ENCODE measurements at places on chromosomes 11 and 22.

DNA sequence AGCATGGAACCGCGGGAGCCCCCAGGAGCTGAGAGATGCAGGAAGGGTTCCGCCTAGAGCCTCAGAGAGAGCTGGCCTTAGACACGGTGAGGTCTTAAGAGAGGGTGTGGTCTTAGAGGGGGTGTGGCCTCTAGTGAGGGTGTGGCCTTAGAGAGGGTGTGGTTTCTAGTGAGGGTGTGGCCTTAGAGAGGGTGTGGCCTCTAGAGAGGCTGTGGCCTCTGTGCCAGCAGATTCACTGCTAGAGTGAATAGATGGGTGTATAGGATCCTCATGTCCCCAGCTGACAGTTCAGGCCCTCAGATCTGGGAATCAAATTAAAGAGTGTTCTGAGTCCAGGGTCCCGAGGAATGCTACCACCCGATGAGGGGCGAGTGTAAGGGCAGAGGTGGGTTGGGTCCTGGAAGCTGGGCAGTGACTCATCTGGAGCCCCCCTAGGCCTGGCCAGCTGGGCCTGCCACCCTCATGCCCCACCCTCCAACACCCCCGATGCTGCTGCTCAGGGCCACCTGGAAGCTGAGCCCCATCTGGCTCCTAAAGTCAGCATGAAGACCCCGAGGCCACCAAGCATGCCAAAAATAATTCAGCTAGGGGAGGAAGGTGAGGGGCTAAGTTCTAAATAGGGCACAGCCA is 49.5 kb downstream of the IGF2 start:
- DNase-seq: no peak

DNA sequence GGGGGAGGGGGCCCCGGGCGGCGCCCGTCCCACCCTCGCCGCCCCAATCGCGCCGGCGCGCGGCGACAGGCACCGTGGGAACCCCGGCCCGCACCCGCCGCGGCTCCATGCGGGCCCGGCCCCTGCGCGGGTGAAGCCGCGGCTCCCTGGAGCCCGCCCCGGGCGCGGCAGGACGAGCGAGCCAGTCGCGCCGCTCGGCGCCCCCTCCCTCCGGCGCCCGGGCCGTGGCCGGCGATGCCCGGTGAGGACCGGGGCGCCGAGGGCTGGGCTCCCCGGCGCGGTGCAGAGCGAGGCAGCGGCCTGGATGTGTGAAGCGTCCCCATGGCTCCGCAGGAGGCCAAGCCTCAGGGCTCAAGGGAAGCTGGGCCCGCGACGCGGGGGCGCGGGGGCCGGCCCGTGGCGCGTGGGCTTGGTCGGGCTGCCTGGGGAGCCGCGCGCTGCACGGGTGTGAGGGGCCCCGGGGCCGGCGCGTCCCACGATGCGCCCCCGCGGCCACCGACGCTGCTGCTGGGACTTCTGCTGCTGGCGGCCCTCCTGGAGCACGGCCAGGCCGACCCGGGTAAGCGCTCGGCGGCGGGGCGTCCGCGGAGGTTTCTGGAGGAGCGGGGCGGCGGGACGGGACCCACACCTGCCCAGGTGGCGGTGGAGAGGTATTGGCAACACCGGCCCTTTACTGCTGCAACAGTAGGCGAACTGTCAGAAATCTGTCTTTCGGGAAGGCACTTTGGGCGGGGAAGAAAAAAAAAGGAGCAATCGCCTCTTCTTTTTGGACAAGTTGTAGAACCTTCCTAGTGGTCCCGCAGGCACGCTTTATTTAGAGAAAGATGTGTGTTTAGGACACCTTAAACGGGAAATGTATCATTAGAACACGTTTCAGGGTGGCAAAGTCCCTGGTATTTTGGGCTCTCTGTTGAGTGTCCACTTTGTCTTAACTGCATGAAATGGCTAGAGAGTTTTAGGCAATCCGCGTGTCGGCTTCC is 119.4 kb downstream of the HIPK3 start:
- no peak for DNase-seq

DNA sequence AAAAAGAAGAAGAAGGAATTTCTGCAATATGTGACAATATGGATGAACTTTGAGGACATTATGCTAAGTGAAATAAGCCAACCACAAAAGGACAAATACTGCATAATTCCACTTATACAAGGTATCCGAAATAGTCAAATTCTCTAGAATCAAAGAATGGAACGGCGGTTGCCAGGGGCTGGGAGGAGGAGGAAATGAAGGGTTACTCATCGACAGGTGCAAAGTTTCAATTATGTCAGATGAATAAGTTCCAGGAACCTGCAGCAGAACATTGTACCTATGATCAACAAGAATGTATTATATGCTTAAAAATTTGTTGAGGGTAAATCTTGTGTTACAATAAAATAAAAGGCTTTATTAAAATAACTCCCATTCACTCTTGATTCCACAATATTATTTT is 49.0 kb downstream of the SC5D start:
- DNase-seq: no peak

DNA sequence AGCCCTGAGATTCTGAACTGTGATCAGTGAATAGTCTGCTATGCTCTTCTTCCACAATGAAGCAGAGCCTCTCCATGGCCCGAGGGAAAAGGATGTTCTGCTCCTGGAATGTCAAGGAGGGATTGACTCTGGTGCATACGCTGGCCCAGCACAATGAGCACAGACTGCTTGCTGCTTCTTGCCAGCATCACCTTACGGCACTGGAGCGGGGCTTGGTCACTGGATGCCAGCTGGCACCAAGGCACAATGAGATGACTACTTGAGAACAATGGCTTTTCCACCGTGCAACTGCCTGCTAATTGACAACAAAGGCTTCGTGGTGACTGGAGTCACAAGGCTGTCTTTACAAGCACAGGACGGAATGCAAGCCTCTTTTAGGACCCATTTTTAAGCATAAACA is 139.2 kb downstream of the DSCAML1 start:
- DNase-seq: no peak

GRCh38 chr22:29509298-29509697 is 29.3 kb downstream of the NEFH start:
- DNase-seq: no peak

GRCh38 chr11:55732936-55733335 is 40.3 kb upstream of the OR5D13 start:
- no peak for DNase-seq

- DNase-seq: no peak
Observed at GRCh38 chr11:36013950-36014897, 70.4 kb downstream of the LDLRAD3 start.

- no peak for DNase-seq
Observed at GRCh38 chr11:17633987-17634775, 85.2 kb upstream of the MYOD1 start.

DNA sequence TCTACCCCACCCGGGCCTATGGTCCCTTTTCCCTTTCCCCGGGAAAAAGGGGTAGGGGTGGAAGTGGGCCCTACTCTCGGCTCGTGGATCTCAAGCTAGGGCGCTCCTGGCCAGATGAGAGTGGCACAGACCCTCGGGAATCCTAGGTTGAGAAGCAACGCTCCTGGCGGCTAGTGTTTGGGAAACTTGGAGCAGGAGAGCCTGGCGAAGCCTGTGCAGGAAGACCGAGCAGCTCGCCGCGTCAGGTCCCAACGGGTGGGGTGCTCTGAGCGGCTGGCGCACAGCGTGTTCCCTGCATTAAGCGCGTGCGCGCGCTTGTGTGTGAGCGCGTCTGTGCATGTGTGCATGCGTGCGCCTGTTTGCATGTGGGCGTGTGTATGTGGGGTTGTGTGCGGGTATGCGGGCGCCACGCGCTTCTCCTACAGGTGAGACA is 7.1 kb upstream of the FLI1 start:
- DNase-seq: no peak

DNA sequence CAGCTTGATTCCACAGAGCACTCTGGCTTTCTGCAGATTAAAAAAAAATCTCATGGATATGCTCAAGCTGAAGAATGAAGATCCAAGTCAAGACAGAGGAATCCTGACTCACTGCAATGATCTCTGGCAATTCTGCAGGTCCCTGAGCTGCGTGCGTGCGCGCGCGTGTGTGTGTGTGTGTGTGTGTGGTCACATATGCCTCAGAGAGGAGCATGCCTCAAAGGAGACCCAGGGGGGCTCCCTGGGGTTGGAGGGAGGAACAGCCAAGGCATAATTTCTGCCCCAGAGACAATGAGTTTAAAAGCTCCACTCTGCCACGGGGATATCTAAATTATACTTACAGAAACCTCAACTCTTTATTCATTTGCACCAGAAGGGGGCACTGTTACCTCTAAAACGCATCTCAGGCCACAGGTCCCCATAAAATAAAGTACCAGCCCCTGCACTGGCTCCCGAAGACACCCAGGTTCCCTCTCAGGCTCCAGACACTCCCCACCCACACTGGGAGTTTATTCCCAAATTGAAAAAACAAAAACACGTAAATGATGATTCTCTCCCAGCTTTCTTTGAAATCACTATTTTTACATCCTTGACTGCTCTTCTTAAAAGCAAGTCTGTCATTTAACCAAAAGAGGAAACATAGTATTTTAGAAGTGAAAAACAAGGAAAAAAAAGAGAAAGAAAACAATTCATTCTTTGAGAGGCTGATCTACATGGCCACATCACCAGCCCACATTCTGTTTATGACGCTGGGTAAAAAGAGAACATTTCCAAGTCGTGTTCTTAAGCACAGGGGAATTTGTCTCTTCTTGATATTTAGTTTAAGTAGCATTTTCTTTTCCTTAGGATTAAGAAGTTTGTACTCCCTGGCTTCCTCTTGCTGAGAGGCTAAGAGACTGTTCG is 401.0 kb downstream of the LARGE1 start:
- DNase-seq: no peak

- no peak for DNase-seq
Observed at GRCh38 chr11:77705195-77705875, 67.7 kb upstream of the CLNS1A start.

DNA sequence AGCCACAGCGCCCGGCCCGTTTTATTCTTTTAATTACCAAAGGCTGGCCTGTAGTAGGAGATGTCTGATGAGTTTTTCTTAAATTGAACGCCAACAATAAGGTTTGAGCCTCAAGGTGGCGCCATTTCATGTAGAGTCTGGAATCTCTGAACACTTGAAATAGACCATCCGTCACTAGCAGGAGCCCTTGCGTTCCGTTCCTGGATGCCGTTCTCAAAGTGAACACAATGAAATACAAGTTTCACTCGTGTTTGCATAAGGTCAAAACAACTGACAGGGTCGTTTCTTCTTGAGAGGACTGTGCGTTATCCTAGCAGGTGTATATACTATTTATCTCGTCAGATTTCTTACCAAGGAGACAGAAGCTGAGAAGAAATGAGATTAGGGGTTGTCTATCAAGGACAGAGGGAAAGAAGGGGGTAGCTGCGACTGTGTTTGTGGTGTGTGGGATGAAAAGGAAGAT is 18.7 kb upstream of the SCGB1D1 start:
- DNase-seq: peak; percentile 62

- DNase-seq: no peak
Observed at GRCh38 chr11:104876861-104877431, 21.3 kb downstream of the CASP12 start.

DNA sequence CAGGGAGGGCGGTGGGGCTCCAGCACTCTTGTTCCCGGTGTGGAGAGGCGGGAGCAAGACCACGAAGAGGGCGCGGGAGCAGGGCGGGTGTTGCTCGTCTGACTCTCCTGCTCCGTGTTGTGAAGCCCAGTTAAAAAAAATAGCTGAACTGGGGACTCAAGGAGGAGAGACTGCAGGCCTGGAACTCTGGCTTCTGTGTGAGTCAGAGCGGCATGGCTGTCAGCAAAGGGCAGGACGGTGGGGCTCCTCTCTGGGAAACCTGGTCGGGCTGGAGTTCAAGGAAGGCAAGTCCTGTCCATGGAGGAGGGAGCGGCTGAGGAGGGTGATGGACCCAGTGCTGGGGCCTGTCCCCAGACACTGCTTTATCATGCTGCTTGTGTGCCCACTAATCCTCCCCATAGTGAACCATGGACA is 152.3 kb downstream of the FEZ1 start:
- no peak for DNase-seq

DNA sequence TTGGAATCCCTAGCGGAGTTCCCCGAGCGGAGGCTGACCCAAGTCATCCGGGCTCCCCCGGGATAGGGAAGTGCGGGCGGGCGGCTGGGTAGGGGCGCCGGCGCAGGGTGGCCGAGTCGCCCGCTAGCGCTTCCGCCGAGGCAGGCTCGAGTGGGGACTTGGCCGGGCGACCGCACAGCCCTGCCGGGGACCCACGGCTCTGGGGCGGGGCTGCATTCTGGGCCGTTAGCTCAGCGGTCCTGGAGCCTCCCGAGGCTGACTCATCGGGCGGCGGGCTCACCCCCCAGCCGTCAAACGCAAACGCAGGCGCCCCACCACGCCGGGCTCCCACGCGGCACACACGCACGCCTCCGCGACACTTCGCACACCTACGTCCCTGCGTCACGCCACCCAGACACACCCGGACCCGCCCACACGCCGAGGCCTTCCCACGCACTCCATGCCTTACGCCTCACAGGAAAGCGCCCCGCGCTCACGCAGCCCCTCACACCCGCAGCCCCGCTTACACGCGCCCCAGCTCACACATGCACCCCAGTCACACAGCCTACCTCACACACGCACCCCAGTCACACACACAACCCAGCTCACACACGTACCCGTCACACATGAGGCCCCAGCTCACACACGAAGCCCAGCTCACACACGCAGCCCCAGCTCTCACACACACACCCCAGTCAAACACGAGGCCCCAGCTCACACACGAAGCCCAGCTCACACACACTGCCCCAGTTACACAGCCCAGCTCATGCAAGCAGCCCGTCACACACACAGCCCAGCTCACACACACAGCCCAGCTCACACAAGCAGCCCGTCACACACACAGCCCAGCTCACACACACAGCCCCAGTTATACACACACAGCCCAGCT is 1.2 kb downstream of the PHLDB1 start:
- DNase-seq: peak; percentile 49

DNA sequence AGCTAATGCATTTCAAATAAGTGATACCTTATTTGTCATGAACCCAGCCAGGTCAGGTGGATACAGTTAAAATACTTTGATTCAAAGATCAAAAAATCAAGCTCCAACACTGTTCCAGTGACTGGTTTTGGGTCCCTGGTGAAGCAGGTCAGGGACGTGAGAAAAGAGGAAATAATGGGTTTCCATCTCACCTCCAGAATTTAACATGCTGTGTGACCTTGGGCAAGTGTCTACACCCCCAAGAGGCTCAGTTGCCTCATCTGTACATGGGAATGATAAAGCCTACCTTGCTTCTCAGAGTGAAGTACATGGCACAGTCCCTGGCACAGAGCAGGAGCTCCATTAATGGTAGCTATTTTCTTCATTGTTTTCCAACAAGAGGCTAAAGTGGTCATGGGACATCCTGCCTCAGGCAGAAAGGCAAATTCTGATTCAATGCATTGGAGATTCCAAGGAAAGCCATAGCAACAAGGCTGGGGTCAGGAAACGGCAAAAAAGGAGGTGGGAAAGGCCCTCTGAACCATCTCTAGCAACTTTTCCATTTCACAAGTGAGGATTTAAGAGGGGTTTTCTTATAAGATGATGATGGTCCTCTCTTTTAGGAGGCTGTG is 108.5 kb downstream of the CSNK2A3 start:
- DNase-seq: no peak
